Stimulated activated CD4-positive, alpha-beta T cell treated with anti-CD3 and anti-CD28 coated beads, Interleukin-12 subunit alpha, Interleukin-12 subunit beta, amount 100 ng/mL, for 48 hours (primary cell): ENCODE measurements at places on chromosomes 4 and X.

GRCh38 chr4:106426069-106426468 lies 57.5 kb upstream of the GIMD1 start:
- no peak for DNase-seq

DNA sequence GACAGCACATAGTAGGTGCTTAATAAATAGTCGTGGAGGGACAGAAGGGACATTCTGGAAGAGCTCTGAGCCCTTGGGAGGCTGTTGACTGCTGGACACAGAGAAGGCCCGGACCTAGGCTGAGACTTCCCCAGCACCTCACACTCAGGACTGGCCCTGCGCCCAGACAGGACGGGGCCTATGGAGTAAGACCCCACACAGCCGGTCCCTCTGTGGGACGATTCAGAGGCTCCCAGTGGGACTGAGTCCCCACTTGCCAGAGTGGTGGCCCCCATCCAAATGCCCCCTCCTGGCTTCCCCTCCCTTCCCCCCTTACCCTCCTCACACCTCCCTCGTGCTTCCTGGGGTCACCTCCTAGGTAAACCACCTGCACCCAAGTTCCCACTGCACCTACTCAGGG lies 8.9 kb downstream of the ABLIM2 start:
- no peak for DNase-seq

- no peak for DNase-seq
Measured at GRCh38 chr4:104465201-104465600, 29.5 kb downstream of the CXXC4 start.

- DNase-seq, result no peak
Measured at GRCh38 chr4:16641971-16642370, 256.5 kb downstream of the LDB2 start.

DNA sequence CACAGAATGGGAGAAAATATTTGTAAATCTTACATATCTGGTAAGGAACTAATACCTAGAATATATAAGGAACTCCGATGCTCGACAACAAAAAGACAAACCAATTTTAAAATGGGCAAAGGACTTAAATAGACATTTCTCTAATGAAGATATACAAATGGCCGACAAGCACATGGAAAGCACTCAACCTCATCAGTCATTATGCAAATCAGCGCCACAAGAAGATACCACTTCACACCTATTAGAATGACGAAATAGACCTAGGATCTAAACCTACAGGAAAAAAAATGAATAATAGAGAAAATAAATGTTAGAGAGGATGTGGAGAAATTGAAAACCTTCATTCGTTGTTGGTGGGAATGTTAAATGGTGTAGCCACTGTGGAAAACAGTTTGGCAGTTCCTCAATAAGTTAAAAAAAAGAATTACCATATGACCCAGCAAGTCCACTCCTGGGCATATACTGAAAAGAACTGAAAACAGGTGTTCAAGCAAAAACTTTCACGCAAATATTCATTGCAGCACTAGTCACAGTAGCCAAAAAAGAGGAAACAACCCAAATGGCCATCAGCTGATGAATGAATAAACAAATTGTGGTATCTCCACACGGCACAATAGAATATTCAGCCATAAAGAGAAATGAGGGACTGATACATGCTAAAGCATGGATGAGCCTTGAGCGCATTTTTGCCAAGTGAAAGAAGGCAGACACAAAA lies 57.3 kb upstream of the WDR19 start:
- DNase-seq, result no peak

- no peak for DNase-seq
Measured at GRCh38 chr4:108006361-108006760, 16.7 kb downstream of the HADH start.

DNA sequence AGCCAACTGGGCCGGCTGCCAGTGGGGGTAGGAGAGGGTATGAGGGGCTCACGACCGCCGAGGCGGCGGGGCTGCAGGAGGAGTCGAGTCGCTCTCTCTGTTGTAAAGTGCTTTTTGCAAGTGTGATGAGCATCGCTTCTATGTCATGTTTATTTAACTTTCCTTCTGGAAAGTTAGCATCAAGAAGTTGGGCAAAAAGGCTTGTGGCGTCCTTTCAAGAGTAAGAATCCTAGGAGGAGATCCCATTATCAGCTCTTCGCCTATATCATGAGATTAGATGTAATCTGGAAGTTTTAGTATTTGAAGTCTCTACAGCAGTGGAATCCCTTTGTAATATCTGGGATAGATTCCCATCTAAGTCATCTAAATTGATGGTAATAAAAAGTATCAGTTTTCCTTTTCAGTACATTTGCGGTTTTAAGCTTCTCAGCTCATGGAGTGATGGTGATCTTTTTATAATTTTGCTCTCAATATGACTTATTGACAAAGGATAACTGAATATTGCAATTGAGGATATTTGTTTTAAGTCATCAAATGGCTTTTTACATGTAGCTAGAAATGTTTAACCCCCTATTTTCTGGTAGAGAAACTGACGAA lies 1.7 kb downstream of the GALNT7 start:
- no peak for DNase-seq

GRCh38 chrX:154600759-154601374 lies 15.9 kb downstream of the CTAG1A start:
- DNase-seq, result no peak

DNA sequence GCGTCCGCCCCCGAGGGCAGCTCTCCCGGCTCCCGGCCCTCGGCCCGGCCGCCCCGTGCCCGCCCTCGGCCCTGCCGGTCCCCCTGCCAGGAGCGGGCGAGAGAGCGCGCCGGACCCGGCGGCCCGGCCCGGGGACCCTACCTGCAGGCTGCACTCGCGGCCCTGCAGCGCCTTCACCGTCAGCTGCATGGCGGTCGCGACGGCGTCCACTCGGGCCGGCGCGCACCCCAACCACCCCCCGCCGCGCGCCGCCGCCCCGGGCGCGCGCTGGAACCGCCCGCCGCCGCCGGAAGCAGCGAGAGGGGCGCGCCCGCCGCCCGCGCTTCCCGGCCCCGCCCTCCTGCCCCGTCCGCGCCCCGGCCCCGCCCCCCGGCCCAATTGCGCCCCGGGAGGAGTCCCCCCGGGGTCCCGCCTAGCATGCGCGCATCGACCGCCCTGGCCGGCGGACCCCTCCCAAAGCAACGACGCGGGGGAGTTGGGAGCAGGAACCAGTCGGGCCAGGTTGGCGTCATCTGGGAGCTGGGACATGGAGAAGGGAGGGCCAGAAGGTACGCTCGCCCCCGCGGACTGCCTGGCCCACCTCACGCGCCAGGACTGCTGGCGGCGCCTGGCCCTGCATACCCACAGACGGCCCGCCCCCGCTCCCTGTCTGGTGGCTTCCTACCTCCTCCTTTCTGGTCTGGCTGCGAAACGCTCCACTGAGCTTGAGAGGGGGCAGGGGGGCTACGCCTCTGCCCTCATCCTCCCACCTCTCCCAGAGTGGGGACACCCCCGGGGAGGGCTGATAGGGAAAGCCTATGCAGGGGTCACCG lies at the start of gene UBL4A:
TSS of gene UBL4A (minus strand) at position 220 of the 812 bp plus-strand sequence. CDS start at position 189, 31 bp downstream.
- DNase-seq, result peak; percentile 6

- no peak for DNase-seq
Measured at GRCh38 chr4:106868381-106869035, 167.6 kb downstream of the DKK2 start.

DNA sequence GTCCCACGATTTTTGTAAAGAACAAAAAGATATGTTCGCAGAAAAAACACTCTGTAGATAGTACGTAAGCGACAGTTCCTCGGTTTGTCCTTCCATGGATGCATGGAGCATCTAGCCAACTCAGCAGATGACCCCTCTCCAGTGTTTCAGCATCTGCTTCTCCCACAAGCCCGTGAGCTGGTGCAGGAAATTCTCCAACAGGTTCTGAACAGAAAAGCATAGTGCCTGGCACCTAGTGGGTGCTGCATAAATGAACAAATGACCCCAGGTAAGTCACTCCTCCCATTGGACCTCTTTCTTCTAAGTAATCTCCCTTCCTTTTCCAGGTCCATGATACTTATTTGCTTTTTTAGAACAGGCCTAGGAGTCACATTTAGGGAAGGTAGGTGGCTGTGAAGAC lies 966 bp upstream of the KIAA0232 start:
- DNase-seq, result no peak

DNA sequence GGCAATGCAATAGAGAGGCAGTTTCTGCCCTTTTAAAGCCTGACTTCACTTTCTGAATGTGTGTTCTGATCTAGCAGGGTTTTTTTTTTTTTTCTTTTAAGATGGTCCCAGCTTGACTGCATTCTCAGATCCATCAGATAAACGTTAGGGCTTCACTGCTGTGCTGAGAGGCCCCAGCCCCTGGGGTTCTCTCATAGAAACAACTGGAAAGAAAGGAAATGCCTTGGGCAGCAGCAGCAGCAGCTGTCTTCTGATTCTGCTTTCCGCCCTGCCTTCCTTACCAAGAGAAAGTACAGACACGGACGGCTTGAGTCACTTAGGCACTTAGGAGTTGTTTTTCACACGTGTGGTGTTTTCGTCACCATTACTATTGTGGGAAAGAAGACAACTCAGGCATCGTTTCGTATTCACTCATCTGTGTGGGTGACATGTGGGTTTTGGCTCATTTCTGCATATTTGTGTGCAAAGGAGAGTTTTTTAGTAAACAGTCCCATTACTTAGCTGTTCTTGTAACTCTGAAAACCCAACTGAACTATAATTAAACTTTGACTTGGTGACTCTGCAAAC lies 172.0 kb downstream of the PTTG2 start:
- peak; percentile 64 for DNase-seq

DNA sequence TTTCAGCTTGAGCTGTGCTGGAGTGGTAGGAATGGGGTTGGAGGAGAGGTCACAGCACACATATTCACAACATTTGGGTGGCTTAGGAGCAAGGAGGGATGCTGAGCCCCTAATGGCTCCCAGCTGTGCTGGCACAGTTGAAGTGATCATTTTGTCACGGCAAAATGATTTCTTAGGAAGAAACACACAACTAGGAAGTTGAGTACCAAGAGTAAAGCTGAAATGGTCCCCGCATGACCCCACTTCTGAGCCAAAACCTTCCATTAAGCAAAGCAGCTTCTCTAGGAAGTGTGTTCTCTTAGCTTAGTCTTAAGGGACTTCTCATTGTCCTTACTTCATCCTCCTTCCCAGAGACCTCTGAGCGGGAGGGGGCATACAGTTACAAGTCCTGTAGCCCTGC lies 12.6 kb downstream of the CAPN6 start:
- no peak for DNase-seq

- no peak for DNase-seq
Measured at GRCh38 chr4:87055311-87055710, 120.5 kb downstream of the AFF1 start.
